ENCODE measurements at places on chromosomes 13 and 19. TPM values are rescaled to one million over a fixed set of nuclear protein-coding genes. Genes with fewer than 3 reads are reported as not detected.

PEAK3 gene
- 0.14 TPM for total RNA-seq

CRB3 gene
- 3.5 TPM for total RNA-seq

DNA sequence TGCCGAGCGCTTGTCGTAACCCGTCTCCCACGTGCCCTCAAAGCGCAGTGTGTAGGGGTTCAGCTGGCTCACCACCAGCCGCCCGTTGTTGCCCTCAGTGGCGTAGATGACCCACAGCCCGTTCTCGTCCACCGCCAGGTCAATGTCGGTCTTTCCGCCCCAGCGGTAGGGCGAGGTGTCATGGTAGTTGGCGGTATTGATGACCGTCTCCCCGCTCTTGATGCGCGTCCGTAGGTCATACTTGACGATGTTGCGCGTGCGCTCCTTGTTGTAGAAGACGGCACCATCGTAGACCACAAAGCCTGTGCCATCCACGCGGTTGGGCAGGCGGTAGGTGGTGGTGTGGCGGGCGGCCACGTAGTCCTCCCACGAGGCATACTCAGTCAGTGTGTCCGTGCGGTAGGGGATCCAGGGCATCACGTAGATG, 26.5 kb upstream of the ASF1B start:
- DNase-seq = no peak
- H3K36me3 ChIP-seq = no peaks in the 10 kb centered on the region
- H3K4me1 ChIP-seq = peaks cover 16% of the 10 kb centered on the region

- H3K36me3 ChIP-seq = no peaks in the 10 kb centered on the region
- H3K4me3 ChIP-seq = no peak overlapping the region
- H3K27me3 ChIP-seq = peaks cover 4% of the 10 kb centered on the region
- no peak overlapping the region for H3K27ac ChIP-seq
Observed at GRCh38 chr13:27194209-27194608, 22.6 kb upstream of the USP12 start.

DNA sequence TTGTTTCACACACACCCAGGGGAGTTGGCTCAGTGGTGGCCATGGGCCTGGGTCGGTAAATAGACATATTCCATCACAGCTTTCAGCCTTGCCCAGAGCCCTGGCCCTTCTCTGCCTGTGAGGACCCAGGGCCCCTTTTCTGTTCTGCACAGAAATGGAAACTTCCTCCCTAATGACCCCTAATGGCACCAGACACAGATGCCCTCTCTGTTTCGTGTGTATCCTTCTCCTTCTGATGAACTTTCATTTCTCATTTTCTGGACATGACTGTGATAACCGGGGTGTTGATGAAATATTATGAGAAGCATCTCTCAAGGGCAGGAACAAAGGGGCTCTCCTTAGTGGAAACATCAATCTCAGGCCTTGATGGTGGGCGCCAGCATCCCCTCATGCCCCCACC, 12.8 kb downstream of the LILRA1 start:
- H3K4me3 ChIP-seq = no peak overlapping the region
- H3K36me3 ChIP-seq = no peaks in the 10 kb centered on the region
- H3K27ac ChIP-seq = no peak overlapping the region

SULT2A1 gene
- not detected for total RNA-seq

DNA sequence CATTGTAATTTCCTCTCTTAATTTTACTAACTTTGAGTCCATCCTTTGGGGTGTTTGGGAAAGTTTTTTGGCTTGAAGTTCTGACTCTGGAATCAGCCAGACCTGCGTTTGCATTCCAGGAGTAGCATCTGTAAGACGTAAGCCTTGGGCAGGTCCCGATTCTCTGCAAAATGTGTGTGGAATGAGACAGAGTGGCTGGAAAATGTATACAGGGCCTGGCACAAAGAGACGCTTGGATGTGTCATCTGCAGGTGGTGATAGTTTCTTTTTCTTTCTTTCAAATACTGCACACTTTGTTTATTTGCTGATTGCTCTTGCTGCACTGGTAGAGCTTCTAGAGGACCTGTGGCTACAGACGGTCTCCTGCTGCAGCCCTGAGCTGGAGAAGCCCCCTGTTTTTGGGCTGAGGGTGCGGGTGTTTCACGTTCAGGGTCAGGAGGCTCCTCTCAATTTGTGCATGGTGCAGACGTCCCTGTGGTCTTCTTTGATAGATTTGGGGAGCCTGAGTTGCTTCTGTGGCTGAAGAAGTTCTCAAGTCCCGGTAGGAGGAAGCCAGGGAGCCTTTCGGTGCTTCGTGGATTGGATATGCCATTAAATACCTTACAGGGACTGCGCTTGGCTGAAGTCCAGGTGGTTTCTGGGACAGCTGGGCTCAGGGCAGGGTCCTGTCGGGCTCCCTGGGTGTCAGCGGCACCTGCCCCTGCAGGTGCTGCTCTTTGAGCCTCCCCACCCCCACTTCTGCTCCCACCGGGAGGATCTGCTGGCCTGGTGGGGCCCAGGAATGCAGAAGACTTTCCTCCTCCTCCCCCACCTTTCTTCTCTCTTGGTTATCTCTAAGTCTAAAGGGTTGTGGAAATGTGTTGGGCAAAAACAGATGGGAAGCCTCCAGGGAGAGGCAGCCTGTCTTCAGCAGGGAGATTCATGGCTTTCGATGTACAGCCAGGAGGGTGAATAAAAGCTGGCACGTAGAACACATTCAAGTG, 44.0 kb upstream of the GAS6 start:
- peaks cover 4% of the 10 kb centered on the region for H3K4me1 ChIP-seq
- DNase-seq = no peak
- peaks cover 68% of the 10 kb centered on the region for H3K27me3 ChIP-seq
- no peak overlapping the region for H3K27ac ChIP-seq
- no peak overlapping the region for H3K4me3 ChIP-seq
- no peaks in the 10 kb centered on the region for H3K36me3 ChIP-seq

DNA sequence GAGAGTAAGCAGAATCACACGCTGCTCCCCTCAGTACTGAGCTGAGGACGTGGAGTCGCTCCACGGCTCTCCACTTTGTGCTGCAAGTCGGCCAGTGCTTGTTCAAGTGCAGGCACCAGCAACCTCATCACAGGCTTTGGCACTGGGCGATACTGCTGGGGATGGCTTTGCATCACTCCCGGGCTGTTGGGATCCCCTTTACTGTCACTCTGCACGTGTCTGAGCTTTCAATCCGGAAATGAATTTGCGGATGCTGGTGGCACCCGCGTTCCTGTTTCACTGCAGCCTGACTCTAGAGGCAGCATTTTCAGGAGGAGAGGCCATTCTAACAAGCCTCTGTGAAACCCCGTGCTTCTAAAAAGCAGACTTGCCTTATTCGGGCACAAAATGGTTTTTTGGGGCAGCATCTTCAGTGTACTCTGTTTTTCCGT, 19.1 kb downstream of the SMARCA4 start:
- DNase-seq = no peak
- H3K27ac ChIP-seq = no peak overlapping the region
- peaks cover 10% of the 10 kb centered on the region for H3K4me1 ChIP-seq
- peak overlapping the region; percentile 22 for H3K4me3 ChIP-seq
- no peaks in the 10 kb centered on the region for H3K36me3 ChIP-seq

DNA sequence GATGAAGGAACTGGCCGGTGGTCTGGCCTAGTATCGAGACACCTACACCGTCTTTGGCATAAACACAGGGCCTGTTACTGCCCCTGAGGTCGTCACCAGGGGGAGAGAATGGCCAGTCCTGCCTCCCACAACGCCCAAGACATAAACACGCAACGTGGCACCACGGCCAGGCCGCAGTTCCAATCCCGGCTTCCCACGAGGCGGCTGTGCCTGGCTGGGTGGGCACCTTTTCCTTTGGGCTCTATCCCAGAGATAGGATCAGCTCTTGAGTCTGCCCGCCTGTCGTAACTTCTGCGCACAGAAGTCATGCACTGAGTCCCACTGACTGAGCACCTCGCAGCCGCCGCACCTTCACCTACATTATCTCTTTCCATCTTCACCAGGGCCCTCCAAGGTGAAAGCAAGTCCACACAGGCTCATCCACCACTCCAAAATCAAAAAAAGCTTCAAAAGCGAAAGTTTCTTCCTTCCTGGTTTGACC, 1.1 kb downstream of the MIER2 start:
- H3K27ac ChIP-seq = peak overlapping the region; percentile 81
- peaks cover 17% of the 10 kb centered on the region for H3K36me3 ChIP-seq
- peaks cover 9% of the 10 kb centered on the region for H3K27me3 ChIP-seq
- H3K4me1 ChIP-seq = peaks cover 35% of the 10 kb centered on the region
- peak overlapping the region; percentile 88 for H3K4me3 ChIP-seq

PDE4C gene
- 0.65 TPM for total RNA-seq

ZNF443 gene
- 7.1 TPM for total RNA-seq

- no peaks in the 10 kb centered on the region for H3K4me1 ChIP-seq
- no peak for DNase-seq
- H3K4me3 ChIP-seq = no peak overlapping the region
- no peaks in the 10 kb centered on the region for H3K36me3 ChIP-seq
- H3K27ac ChIP-seq = no peak overlapping the region
Observed at GRCh38 chr13:70623239-70623638, 515.0 kb upstream of the KLHL1 start.

DNA sequence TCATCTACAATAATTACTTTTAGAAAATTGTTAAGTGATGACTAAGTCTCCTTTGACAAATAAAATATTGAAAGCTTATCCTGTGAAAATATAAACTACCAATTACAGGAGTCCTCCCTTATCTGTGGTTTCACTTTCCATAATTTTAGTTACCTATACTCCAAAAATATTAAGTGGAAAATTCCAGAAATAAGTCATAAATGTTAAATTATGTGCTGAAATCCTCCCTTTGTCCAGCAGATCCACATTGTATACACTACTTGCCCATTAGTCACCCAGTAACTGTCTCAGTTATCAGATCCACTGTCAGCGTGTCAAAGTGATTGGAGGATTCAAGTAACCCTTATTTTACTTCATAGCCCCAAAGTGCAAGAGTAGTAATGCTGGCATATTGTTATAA, 98.1 kb downstream of the SERP2 start:
- H3K36me3 ChIP-seq = no peaks in the 10 kb centered on the region
- no peak overlapping the region for H3K4me3 ChIP-seq
- DNase-seq = no peak
- peaks cover 2% of the 10 kb centered on the region for H3K4me1 ChIP-seq
- H3K27ac ChIP-seq = no peak overlapping the region

HSD17B14 gene
- 2.6 TPM for total RNA-seq

GRCh38 chr13:25463496-25463895, 91.7 kb downstream of the ATP8A2 start:
- H3K36me3 ChIP-seq = no peaks in the 10 kb centered on the region
- no peak for DNase-seq
- no peak overlapping the region for H3K4me3 ChIP-seq
- no peaks in the 10 kb centered on the region for H3K4me1 ChIP-seq

DNA sequence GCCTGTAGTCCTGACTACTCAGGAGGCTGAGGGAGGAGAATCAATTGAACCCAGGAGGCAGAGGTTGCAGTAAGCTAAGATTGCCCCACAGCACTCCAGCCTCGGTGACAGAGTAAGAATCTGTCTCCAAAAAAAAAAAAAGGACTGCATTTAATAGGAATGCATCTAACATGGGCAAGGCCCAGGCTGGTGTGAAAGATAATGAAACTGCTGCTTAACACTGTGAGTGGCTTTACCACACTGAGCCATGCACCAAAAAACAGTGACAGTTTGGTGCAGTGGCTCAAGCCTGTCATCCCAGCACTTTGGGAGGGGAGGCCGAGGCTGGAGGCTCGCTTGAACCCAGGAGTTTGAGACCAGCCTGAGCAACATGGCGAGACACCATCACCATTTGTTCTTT, 8.6 kb downstream of the GTF2F1 start:
- no peak for DNase-seq
- peaks cover 34% of the 10 kb centered on the region for H3K36me3 ChIP-seq
- no peak overlapping the region for H3K27ac ChIP-seq

GRCh38 chr19:31586282-31586681, 237.0 kb upstream of the TSHZ3 start:
- no peak for DNase-seq
- no peaks in the 10 kb centered on the region for H3K4me1 ChIP-seq
- H3K4me3 ChIP-seq = no peak overlapping the region
- no peaks in the 10 kb centered on the region for H3K36me3 ChIP-seq
- H3K27ac ChIP-seq = no peak overlapping the region
- no peaks in the 10 kb centered on the region for H3K27me3 ChIP-seq

KLK15 gene
- not detected for total RNA-seq

GRCh38 chr19:17020823-17021222, 5.8 kb downstream of the CPAMD8 start:
- DNase-seq = no peak
- peaks cover 19% of the 10 kb centered on the region for H3K27me3 ChIP-seq
- H3K4me3 ChIP-seq = no peak overlapping the region
- no peak overlapping the region for H3K27ac ChIP-seq
- H3K36me3 ChIP-seq = peaks cover 4% of the 10 kb centered on the region

DNA sequence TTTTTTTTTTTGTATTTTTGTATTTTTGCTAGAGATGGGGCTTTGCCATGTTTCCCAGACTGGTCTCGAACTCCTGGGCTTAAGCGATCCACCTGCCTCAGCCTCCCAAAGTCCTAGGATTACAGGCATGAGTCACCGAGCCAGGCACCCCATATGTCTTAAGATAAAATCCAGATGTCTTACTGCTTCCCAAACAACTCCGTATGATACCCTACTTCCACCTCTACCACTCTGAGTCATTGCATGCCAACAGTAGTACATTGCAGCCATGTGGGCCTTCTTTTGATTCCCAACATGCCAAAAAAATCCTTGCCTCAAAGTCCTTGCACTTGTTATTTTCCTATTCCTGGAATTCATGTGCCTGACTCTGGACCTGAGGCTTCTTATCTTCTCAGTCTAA, 799.2 kb downstream of the GPC5 start:
- no peaks in the 10 kb centered on the region for H3K36me3 ChIP-seq
- H3K27ac ChIP-seq = no peak overlapping the region
- no peaks in the 10 kb centered on the region for H3K4me1 ChIP-seq
- DNase-seq = no peak
- H3K4me3 ChIP-seq = no peak overlapping the region

GRCh38 chr13:80666782-80667552, 326.0 kb upstream of the SPRY2 start:
- no peaks in the 10 kb centered on the region for H3K36me3 ChIP-seq
- DNase-seq = no peak
- no peaks in the 10 kb centered on the region for H3K27me3 ChIP-seq
- H3K4me1 ChIP-seq = no peaks in the 10 kb centered on the region
- no peak overlapping the region for H3K4me3 ChIP-seq
- H3K27ac ChIP-seq = no peak overlapping the region

DNA sequence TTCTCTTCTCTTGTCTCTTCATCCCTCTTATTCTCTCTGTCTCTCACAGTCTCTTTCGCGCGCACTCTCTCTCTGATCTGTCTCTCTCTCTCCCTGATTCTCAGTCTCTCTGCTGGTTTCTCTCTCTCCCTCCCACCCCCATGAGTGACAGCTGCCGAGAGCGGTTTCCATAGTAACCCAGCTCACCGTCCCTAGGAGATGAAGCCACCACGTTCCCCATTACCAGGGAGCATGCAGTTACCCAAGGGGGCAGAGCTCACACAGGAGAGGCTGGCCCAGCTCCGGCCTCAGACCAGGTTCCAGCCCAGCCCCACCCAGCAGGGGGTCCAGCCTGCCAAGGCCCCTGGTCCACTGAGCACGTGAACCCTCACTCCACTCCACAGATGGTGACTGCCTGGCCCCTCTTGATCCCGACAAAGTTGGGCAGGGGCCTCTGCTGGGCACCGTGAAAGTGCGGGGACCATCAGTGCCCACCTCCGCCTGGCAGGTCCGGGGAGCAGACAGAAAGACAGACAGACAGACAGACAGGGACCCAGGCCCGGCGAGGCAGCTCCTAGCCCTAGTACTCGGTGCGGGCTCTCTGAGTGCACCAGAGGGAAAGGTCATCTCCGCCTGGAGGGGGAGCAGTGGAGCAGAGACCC, 50.6 kb downstream of the CELF5 start:
- peak overlapping the region; percentile 91 for H3K27ac ChIP-seq
- H3K27me3 ChIP-seq = peaks cover 15% of the 10 kb centered on the region
- H3K4me3 ChIP-seq = peak overlapping the region; percentile 87
- DNase-seq = no peak

NCLN gene
- 53.8 TPM for total RNA-seq

GRCh38 chr13:112812306-112813055, 122.6 kb downstream of the ATP11A start:
- H3K27me3 ChIP-seq = no peaks in the 10 kb centered on the region
- H3K4me3 ChIP-seq = no peak overlapping the region
- H3K4me1 ChIP-seq = no peaks in the 10 kb centered on the region
- no peak overlapping the region for H3K27ac ChIP-seq
- peaks cover 28% of the 10 kb centered on the region for H3K36me3 ChIP-seq
